ENCODE measurements at places on chromosomes 5 and 9.

- no peak for DNase-seq
Observed at GRCh38 chr9:133604856-133605255, 4.3 kb downstream of the FAM163B start.

DNA sequence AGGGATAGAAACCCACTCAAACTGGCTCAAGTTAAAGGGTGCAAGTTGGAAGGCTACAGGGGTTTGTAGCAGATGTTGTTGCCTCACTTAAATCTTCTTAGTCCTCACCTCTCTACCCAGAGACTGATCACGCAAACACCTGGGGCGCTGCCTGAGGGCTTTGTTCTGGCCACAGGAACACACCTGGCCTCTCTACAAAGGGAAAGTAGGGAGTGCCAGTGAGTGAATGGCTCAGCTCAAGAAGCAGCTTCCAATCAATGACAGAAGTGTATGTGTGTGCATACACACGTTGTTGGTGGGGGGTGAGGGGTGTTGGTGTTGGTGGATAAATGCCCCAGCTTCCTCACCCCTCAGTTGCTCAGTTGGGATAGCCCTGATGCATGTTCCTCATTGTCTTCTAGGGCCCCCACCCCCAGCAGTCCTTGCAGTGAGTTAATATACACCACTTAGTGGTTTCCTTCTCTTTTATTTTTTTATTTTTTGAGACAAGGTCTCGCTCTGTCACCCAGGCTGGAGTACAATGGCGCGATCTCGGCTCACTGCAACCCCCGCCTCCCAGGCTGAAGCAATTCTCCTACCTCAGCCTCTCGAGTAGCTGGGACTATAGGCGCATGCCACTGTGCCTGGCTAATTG, 30.6 kb upstream of the CTNNA1 start:
- DNase-seq, result no peak

DNA sequence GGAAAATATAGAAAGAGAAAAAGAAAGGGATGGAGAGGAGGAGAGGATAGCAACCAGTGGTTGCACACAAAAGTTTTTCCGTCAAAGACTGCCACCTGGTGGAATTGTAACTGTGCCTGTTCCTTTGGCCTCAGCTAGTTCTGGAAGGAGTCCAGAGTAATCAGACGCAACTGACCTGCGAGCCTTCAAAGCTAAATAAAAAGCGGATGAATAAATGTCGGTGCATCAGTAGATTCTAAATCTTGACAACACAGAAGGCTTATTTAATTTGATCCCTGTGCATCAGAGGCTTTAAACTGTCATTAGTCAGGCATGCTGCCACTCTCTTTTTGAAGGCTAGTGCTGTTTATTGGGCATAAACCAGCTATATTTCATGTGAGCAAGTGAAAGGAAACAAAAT, 132.9 kb upstream of the ACO1 start:
- no peak for DNase-seq

DNA sequence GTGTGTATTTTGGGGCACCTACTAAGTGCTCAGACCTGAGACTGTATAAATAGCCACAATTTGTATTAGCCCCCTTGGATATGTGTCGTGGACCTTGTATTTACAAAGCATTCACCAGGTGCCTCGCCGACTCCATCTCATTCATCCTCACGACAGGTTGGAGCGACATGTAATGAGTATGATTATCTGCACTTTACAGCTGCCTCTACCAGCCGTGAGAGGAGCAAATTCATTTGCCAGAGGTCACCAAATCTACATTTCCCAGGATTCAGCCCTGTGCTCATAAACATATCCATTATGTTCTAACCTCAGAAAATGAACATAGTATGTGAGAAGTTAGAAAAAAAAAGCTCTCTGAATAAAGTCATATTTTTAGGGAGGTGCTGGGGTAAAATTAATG, 167.4 kb downstream of the ZDHHC21 start:
- no peak for DNase-seq

GRCh38 chr5:57055731-57056130, 103.8 kb upstream of the MIER3 start:
- DNase-seq, result peak; percentile 8

DNA sequence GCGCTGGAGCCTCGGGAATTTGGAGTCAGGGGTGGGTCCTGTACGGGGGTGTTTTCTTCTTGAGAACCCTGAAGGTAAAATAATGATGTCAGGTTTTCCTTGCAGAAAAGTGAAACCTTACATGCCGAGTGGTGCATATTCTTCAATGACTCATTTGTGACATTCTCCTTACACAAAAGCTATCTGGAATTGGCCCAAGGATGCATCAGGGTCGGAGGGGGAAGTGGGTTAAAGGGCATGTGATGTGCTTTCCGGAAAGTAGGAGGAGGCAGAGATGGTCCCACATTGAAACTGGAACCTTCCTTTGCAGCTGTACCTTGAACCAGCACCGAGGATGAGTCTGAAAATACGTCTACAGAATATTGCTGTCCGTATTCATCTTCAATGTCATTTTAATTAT, 411.2 kb upstream of the IRX4 start:
- no peak for DNase-seq

DNA sequence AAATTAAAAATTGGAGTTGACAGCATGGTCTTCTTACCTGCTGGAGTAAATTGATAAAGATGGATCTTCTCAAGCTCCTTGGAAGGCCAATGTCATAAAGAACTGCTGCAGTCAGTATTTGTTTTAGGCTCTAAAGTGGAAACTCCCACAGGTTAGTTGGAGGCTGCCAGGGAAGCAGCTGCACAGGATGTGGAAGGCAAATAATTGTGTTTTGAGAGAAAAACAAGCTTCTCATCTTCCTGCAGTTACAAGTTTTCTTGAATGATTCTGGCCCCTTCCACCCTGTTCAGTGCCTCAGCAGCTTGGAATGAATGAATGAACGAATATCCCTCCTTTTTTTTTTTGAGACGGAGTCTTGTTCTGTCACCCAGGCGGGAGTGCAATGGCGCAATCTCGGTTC, 13.9 kb downstream of the MROH2B start:
- DNase-seq, result peak; percentile 55

- DNase-seq, result no peak
Observed at GRCh38 chr5:1255081-1255561, 29.9 kb downstream of the SLC6A18 start.

- no peak for DNase-seq
Observed at GRCh38 chr5:117587111-117587510, 1012.5 kb upstream of the SEMA6A start.

DNA sequence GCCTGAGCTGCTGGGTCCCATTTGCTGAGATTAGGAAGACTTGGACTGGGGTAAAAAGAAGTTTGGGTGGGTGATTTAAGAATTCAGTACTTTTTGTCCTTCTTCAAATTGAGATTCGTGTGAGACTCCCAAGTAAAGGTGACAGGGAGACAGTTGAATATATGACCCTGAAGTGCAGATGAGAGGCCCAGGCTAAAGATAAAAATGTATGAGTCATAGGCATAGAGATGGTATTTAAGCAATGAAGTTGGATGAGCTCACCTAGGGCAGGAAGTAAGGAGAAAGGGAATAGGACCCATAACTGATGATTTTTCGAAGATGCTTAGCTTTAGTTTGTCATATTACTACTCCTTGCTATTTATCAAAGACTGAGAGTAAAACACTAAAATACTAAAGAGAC, 255.9 kb upstream of the ADRA1B start:
- DNase-seq, result no peak

DNA sequence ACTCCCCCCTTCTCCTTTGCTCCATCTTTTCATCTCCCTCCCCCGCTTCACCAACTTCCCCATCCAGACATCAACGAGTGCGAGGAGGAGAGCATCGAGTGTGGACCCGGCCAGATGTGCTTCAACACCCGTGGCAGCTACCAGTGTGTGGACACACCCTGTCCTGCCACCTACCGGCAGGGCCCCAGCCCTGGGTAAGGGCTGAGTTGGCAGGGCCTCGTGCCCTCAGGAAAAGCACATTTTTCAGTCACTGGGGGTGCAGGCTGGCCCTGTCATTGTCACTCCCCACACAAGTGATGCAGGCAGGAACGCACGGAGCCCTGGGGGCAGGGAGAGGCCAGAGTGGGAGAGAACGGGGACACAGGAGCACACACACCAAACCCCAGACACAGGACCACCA, 12.4 kb upstream of the ASS1 start:
- DNase-seq, result no peak

DNA sequence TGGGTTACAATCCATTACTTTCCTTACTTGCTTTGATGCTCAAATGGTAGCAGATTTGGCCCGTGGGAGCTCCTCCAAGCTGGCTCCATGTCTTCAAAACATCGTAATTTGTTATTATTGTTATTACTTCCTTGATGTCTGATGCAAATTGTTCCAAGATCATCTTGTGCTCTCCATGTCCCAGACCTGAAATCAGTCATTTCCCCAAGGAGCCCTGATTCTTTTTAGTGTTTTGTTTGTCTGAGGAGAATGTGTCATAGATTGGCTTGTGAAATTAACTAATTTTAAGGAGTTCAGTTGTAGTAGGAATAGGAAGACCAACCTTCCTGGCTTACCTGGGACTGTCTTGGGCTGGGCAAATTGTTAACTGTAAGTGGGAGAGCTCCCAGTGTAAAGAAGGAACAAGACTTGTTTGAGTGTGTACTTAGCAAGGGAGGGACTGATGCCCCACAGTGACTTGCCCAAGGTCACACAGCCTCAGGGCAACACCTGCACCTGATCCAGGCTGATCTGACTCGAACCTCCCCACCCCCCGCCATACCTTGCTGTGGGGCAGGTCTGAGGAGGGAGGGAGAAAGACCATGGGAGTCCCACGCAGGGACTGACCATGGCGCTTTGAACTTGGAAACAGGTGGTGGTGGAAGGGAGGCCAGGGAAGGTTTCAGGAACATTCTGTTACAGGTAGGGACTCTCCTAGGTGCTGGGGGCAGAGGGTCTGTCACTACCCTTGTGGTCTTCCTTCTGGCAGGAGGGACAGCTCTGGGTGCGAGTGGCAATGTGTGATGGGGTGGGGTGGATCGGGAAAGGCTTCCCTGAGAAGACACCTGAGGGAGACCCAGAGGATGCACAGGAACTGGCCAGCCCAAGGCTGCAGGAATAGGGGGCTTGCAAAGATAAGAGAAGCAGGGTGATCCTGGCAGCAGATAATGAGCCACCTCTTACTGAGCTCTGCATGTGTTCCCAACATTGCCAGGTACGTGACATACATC, 2.7 kb upstream of the BICD2 start:
- DNase-seq, result no peak

- DNase-seq, result no peak
Observed at GRCh38 chr5:149646564-149646963, 65.3 kb downstream of the ARHGEF37 start.

- no peak for DNase-seq
Observed at GRCh38 chr5:136027311-136027710, 1.5 kb upstream of the TGFBI start.

DNA sequence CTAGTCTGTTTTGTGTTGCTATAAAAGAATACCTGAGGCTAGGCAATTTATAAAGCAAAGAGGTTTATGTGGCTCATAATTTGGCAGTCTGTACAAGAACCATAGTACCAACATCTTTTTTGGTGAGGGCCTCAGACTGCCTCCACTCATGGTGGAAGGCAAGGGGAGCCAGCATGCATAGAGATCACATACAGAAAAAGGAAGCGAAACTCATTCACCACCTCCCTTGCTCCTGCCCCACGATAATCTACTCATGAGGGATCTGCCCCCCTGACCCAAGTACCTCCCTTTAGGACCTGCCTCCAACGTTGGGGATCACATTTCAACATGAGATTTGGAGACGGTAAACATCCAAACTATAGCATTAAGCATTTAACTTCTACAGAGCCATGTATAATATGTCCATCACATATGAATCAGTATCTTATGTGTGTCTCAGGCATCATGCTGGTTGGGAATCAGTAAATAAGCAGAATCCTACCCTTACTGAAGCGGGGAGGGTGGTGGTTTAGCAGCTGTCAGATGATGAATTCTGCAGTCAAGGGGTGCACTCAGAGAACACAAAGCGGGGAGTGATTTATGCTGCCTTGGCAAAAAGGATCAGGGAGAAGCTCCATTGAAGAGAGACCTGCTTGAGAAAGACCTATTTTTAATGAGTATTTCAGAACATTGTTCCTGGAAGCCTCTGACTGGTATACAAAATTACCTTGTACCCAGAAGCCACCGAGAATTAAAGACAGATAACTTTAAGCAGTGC, 34.8 kb downstream of the HMGXB3 start:
- DNase-seq, result no peak

DNA sequence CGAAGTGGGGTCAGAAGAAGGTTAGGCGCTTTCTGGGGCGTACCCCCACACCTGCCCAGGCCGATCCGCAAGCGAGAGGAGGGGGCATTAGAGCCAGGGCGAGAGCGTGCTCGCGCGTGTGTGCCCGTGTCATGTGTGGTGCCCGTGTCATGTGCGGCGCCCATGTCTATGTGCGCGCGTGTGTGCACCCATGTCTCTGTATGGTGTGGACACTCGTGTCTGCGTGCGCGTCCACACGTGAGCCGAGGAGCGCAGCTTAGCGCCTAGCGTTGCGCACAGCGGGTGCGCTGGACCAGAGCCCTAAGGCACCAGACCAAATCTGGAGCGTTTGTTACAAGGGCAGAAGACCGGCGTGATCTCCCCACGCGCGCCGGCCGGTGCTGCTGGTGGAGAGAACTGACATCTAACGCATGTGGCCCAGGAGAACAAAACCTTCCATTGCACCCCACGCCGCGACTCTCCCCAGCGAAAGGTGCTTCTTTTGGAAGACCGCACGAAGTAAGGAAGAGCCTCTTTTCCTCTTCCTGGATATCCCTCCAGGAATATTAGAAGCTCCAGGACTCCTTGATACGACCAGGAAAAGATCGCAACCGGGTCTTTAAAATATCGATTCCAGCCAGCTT, 644 bp downstream of the NIM1K start:
- DNase-seq, result no peak

DNA sequence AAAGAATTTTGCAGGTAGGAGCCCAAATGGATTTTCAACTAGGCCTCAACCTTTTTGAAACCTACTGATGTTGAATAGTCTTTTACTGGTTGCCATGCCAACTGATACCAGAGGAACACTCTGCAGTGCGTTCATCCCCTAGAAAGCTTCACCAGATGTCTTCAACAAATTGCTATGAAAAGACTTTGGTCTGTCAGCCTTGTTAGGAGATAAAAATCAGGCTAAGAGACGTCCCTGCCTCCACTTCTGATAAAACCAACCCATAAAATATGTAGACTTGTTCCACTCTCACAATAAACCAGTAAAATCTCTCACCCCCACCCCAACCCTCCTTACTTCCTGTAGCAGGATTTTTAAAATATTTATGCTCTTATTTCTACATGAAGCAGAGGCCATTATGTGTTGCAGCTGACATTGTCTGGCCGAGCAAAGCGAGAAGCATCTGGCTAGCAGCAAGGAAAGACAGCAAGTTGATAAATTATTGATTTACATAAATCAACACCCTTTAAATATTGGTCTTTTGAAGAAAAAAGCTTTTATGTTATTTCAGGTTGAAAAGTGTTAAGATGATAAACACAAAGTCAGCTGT, 428.7 kb downstream of the ISL1 start:
- no peak for DNase-seq
